HT1080 (cell line): ENCODE measurements at places on chromosomes 16 and 17. TPM values are rescaled to one million over a fixed set of nuclear protein-coding genes. Genes with fewer than 3 reads are reported as not detected.

GRCh38 chr17:30848021-30848420, 16.3 kb downstream of the ATAD5 start:
- DNase-seq, result no peak

- no peak for DNase-seq
These were observed 25.9 kb upstream of the SPNS3 start for GRCh38 chr17:4407851-4408250.

- DNase-seq, result no peak
These were observed 1498.3 kb downstream of the CDH11 start for GRCh38 chr16:63623551-63624039.

- no peak for DNase-seq
These were observed 125.4 kb downstream of the CDH13 start for GRCh38 chr16:82752172-82752571.

- no peak for DNase-seq
These were observed 25.1 kb downstream of the RFFL start for GRCh38 chr17:35038453-35038852.

- no peak for DNase-seq
These were observed 12.6 kb upstream of the ASGR1 start for GRCh38 chr17:7191571-7192270.

GRCh38 chr16:27993587-27993986, 69.9 kb downstream of the GSG1L start:
- DNase-seq, result no peak

DNA sequence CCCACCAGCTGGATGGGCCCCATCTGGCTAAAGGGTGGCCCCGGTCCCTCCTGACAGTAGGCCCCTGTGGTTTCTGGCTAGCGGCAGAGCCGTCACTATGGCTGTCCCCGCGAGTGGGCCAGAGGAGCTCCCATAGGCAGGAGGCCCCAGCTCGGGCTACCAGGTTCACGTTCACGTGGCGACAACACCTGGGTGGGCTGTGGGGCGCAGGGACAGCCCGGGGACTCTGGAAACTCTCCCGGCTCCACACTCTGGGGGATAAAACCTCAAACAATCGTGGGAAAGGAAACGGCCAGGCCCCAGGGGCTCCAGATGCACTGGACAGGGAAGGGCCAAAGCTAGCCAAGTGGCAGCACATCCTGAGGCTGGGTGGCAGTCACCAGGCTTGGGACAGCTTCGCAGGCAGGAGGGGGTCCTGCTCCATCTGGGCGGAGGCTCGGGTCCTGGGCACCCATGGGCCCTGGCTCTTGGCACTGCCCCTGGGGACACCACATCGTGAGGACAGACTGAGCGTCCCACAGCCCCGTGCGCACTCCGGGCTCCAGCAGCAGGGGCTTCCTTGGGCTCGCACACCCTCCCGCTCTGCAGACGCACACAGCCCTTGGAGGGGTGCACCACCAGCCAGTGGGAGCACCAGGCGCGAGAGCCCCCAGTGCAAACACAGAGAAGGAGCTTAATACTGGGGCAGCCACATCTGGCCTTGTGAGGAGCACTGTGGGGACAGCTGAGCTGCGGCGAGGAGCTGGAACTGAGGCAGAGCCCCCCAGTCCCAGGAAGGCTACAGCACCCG, 4.4 kb downstream of the RNF166 start:
- DNase-seq, result no peak

KRTAP4-4 gene
- total RNA-seq, result not detected in 2 replicates

ADAP2 gene
- total RNA-seq, result 0.43 TPM in 1 of 2 replicates, not detected in the other
